Foreskin keratinocyte (primary cell): ENCODE measurements at places on chromosomes 4 and X. TPM values are rescaled to one million over a fixed set of nuclear protein-coding genes. Genes with fewer than 3 reads are reported as not detected.

The GIMD1 gene
- total RNA-seq = not detected in 2 replicates

The CT45A3 gene
- not detected in 2 replicates for total RNA-seq

The TCEAL8 gene
- 96.0 and 110 TPM in 2 replicates for total RNA-seq

The CT45A2 gene
- total RNA-seq = not detected in 2 replicates

The FGG gene
- not detected in 2 replicates for total RNA-seq

The AR gene
- total RNA-seq = 0.03 and 0.04 TPM in 2 replicates

The NEIL3 gene
- 10.1 and 14.2 TPM in 2 replicates for total RNA-seq

The MAGEC2 gene
- not detected in 2 replicates for total RNA-seq

The CYP2U1 gene
- total RNA-seq = 3.3 and 3.6 TPM in 2 replicates

The SLC6A14 gene
- total RNA-seq = under 0.01 and 0.20 TPM in 2 replicates

The TCEAL7 gene
- total RNA-seq = 6.5 and 7.8 TPM in 2 replicates

The TRAM1L1 gene
- 1.2 and 1.3 TPM in 2 replicates for total RNA-seq

The UVSSA gene
- 6.5 and 7.4 TPM in 2 replicates for total RNA-seq

The TLR2 gene
- total RNA-seq = 3.5 and 4.4 TPM in 2 replicates
